ENCODE measurements at places on chromosomes 6 and 20.

GRCh38 chr6:53241938-53242337, 93.3 kb upstream of the GCM1 start:
- DNase-seq: no peak
- H3K4me1 ChIP-seq: peaks cover 58% of the 10 kb centered on the region
- peak overlapping the region; percentile 88 for H3K27ac ChIP-seq
- H3K36me3 ChIP-seq: peaks cover 12% of the 10 kb centered on the region

- DNase-seq: no peak
- H3K36me3 ChIP-seq: no peaks in the 10 kb centered on the region
- no peak overlapping the region for H3K4me3 ChIP-seq
- H3K4me1 ChIP-seq: no peaks in the 10 kb centered on the region
Observed at GRCh38 chr6:4459996-4460395, 316.2 kb upstream of the CDYL start.

- H3K4me3 ChIP-seq: peak overlapping the region; percentile 100
- DNase-seq: no peak
- peaks cover 23% of the 10 kb centered on the region for H3K4me1 ChIP-seq
- H3K27ac ChIP-seq: peak overlapping the region; percentile 98
Observed at GRCh38 chr6:158999154-158999665, 792 bp downstream of the RSPH3 start.

DNA sequence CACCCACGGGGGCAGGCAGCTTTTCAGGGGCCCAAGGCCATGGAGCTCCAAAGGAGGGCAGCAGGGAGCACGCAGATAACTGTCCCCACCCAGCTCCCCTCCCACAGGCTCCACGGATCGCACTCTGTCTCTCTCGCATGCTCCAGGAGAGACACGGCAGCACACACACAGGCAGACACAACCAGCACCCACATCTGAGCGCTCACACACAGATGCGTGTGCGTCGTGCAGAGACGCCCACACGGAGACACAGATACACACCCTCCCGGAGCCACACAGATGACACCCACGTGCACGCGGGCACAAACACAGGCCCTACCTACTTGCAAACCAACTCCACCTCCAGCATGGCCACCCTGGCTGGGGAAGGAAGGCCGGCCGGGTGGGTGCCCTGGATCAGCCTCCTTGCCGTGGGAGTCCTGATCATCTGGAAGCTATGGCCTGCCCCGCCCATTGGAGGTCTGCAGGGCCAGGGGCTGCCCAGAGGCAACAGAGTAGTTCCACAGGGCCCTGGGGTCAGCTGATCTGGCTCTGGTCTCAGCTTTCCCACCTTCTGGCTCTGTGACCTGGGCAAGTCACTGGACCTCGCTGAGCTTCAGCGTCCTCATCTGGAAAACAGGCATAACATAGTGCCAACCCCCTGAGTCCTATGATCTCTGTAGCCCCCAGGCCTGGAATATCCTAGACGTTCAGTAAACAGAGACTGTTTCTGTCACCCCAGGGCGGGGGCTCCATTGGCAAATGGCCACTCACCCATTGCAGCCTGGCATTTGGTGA, 31.5 kb downstream of the AAR2 start:
- no peak overlapping the region for H3K27ac ChIP-seq
- H3K4me1 ChIP-seq: no peaks in the 10 kb centered on the region
- peaks cover 2% of the 10 kb centered on the region for H3K27me3 ChIP-seq
- no peaks in the 10 kb centered on the region for H3K36me3 ChIP-seq

GRCh38 chr6:113762641-113763040, 94.5 kb upstream of the MARCKS start:
- H3K4me3 ChIP-seq: no peak overlapping the region
- peaks cover 26% of the 10 kb centered on the region for H3K4me1 ChIP-seq
- H3K36me3 ChIP-seq: no peaks in the 10 kb centered on the region
- no peak for DNase-seq

- peak overlapping the region; percentile 17 for H3K27ac ChIP-seq
- H3K36me3 ChIP-seq: no peaks in the 10 kb centered on the region
- peaks cover 2% of the 10 kb centered on the region for H3K27me3 ChIP-seq
- no peak overlapping the region for H3K4me3 ChIP-seq
- DNase-seq: no peak
- H3K4me1 ChIP-seq: peaks cover 4% of the 10 kb centered on the region
Observed at GRCh38 chr20:48066246-48066645, 281.0 kb upstream of the SULF2 start.

- H3K36me3 ChIP-seq: peaks cover 15% of the 10 kb centered on the region
- H3K4me1 ChIP-seq: peaks cover 12% of the 10 kb centered on the region
- H3K4me3 ChIP-seq: no peak overlapping the region
- no peak overlapping the region for H3K27ac ChIP-seq
Observed at GRCh38 chr6:143112084-143112768, 51.5 kb downstream of the AIG1 start.

DNA sequence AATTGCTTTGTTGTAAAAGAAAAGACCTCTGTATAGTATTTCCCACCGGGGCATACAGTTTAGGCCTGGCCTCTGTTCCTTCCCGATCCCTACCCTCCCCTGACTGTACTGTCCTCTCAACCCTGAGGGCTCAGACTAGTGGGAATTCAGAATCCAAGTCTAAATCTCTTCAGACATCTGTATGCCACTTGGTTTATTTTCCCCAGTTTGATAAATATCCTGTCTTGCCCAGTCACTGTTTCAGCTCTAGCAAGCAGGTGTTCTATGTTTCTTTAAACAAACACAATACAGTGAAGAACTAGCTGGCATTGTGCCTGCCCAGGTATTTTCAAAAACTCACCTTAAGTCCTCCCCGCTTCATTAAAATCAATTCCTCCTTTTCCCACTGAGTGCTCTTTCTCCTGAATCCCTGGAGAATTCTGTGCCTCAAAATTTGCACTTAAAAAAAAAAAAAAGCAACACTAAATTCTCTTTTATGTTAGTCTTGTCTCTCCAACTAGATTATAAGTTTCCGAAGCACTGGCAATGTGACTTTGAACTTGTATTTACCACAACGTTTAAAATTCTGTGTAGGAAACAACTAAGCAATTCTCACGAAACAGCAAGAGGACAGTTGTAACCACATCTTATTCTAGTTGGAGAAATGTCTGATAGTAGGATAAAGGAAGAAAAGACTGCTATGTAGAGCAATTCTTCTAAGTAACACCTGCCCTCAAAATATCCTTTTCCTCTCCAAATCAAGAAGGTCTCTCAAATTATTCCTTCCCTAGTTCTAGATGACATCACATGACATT, 112.0 kb upstream of the CARMIL1 start:
- H3K27me3 ChIP-seq: no peaks in the 10 kb centered on the region
- H3K4me1 ChIP-seq: no peaks in the 10 kb centered on the region
- no peak overlapping the region for H3K27ac ChIP-seq
- H3K4me3 ChIP-seq: no peak overlapping the region

DNA sequence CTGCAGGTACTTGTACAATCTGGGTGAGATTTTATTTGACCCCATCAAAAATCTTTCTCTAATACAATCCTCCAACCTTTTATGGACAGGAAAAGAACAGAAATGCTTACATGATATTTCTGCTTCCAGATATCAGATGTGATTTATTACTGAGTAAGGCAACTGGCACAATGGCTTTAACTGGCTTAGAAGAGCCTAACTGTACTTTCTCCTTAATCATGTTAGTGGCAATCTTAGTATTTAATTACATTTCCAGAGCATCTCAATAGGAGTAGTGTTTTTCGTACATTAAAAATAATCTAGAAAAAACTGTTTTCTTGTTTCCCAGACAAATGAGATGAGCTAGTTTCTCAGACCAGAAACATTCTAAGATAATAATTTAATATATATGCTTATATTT, 251.6 kb downstream of the KCNQ5 start:
- no peak overlapping the region for H3K4me3 ChIP-seq
- H3K27me3 ChIP-seq: no peaks in the 10 kb centered on the region

GRCh38 chr6:136411453-136412354, 122.1 kb upstream of the BCLAF1 start:
- no peak for DNase-seq
- H3K4me3 ChIP-seq: no peak overlapping the region
- H3K36me3 ChIP-seq: no peaks in the 10 kb centered on the region
- no peaks in the 10 kb centered on the region for H3K4me1 ChIP-seq
- H3K27ac ChIP-seq: no peak overlapping the region

GRCh38 chr6:119459207-119459974, 109.8 kb upstream of the MAN1A1 start:
- peaks cover 3% of the 10 kb centered on the region for H3K36me3 ChIP-seq
- peaks cover 6% of the 10 kb centered on the region for H3K4me1 ChIP-seq
- no peak overlapping the region for H3K27ac ChIP-seq
- no peaks in the 10 kb centered on the region for H3K27me3 ChIP-seq

DNA sequence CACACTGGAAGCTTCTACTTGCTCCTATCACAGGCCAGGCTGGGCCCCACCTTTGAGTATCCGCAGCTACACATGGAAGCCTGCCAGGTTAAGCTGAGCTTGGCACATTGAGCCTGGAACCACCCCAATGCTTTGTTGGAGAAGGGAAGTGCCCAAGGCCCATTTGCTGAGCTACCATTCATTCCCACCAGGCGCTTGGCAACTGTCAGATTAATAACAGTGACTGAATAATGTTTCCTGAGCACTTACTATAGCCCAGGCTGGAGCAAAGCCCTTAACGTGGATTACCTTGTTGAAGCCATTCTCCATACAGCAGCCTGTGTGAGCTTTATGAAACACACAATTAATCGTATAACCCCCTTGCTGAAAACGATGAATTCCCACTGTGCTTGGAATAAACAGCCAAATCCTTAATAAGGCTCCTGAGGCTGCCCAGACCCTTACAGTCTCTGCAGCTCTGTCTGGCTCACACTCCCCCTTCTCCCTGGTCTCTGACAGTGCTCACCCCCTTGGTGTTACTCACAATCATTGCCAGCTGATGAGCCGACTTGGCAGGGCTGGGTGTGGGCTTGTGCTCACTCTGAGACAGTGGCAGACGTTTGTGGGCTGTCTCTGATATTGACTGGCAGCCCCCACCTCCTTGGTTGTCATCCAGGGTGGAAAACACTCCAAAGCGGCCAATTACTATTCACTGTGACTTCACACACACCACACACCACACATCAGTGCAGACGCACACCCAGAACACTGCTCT, 357.1 kb downstream of the MAFB start:
- peaks cover 21% of the 10 kb centered on the region for H3K27me3 ChIP-seq
- H3K36me3 ChIP-seq: no peaks in the 10 kb centered on the region
- no peak overlapping the region for H3K27ac ChIP-seq
- no peak overlapping the region for H3K4me3 ChIP-seq
- no peaks in the 10 kb centered on the region for H3K4me1 ChIP-seq
- DNase-seq: no peak

DNA sequence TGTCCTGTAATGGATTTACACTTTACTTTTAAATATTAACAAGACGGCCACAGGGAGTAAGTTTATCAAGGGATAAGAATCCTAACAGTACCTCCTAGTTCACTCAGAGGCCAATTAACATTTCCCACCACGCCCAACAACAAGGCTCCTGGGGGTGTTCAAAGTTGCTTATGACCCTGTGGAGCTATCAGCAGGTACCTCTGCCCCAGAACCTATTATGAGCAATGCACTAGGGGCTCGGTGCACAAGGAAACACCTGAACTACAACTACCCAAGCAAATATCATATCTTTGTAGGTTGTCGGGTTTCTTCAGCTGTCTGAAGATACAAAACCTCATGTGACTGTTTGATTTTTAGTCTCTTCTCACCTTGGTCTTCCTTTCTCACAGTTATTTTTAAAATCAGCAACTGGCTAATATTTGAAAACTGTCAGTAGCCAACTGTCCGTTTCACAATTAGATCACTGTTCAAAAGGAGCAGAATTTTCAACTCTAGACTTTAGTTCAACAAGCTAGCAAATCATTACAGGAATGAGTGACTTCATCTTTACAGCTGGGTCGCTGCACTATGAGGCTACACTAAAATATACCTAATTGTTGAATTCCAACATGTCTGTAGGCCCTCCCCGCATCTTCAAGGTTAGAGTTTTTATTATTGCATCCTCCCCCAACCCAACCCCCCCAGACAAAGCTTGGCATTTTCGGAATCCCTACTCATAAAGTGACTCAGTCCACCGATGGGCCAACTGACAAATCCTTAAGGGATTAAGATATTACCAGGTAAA, 38.1 kb downstream of the B4GALT5 start:
- H3K27ac ChIP-seq: no peak overlapping the region
- peaks cover 38% of the 10 kb centered on the region for H3K4me1 ChIP-seq
- H3K36me3 ChIP-seq: no peaks in the 10 kb centered on the region
- no peaks in the 10 kb centered on the region for H3K27me3 ChIP-seq
- no peak overlapping the region for H3K4me3 ChIP-seq

DNA sequence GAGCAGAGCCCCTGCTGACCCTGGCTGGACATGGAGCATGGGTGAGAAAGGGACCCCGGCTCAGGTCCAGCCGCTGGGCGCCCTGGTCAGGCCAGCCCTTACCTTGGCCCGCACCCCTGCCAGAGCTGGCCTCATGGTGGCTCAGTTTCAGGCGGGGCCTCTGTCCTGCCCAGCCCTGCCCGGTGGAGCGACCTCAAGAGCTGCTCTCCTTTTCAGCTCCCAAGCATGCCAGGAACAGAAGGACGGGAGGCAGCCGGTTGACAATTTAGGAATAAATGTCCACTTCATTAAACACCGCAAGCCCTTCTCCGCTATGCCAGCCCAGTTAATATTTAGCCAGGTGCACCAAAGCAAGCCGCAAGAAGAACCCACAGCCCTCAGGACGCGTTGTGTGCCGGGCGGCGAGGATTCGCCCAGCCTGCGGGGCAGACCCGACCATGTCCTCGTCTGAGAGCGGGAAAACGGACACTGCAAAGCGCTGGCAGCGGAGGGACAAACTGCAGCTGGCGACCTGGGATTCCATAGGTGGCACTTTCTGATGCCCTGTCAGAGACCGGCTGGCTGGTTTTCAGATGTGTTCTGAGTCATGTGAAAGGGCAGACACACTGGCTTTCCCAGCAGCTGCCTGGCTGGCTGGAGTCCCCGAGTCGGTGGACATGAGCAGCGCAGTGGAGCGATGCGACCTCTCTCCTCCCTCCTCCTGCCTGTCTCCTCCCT, 221.9 kb downstream of the TTLL2 start:
- H3K4me1 ChIP-seq: peaks cover 2% of the 10 kb centered on the region
- peaks cover 5% of the 10 kb centered on the region for H3K27me3 ChIP-seq
- no peak overlapping the region for H3K27ac ChIP-seq
- no peak overlapping the region for H3K4me3 ChIP-seq

GRCh38 chr6:154457046-154457713, 53.3 kb downstream of the CNKSR3 start:
- H3K27ac ChIP-seq: no peak overlapping the region
- peaks cover 4% of the 10 kb centered on the region for H3K27me3 ChIP-seq
- DNase-seq: no peak
- no peak overlapping the region for H3K4me3 ChIP-seq
- H3K36me3 ChIP-seq: no peaks in the 10 kb centered on the region

GRCh38 chr6:38784506-38785235, 69.6 kb downstream of the DNAH8 start:
- H3K4me1 ChIP-seq: peaks cover 8% of the 10 kb centered on the region
- no peaks in the 10 kb centered on the region for H3K27me3 ChIP-seq
- no peaks in the 10 kb centered on the region for H3K36me3 ChIP-seq
- DNase-seq: no peak

- peaks cover 29% of the 10 kb centered on the region for H3K27me3 ChIP-seq
- H3K36me3 ChIP-seq: no peaks in the 10 kb centered on the region
- no peak overlapping the region for H3K27ac ChIP-seq
- peaks cover 11% of the 10 kb centered on the region for H3K4me1 ChIP-seq
Observed at GRCh38 chr6:35215665-35216411, 2.1 kb downstream of the SCUBE3 start.

GRCh38 chr6:6711832-6712448, 123.4 kb downstream of the LY86 start:
- H3K4me1 ChIP-seq: peaks cover 18% of the 10 kb centered on the region
- H3K27ac ChIP-seq: no peak overlapping the region
- peak; percentile 40 for DNase-seq

Measured in memory B cell (primary cell).